ENCODE measurements at places on chromosomes 4 and X. TPM values are rescaled to one million over a fixed set of nuclear protein-coding genes. Genes with fewer than 3 reads are reported as not detected.

Gene FAM47A
- not detected for total RNA-seq

Gene SLC7A11
- 2.9 TPM for total RNA-seq

Gene GC
- 0.29 TPM for total RNA-seq

Gene PCSK1N
- total RNA-seq, result 11.1 TPM

Gene POLN
- 4.6 TPM for total RNA-seq

Gene SPP1
- total RNA-seq, result 1.4 TPM

Gene MAGEB2
- not detected for total RNA-seq

Gene ARHGAP4
- 47.8 TPM for total RNA-seq

Gene SGMS2
- total RNA-seq, result 43.2 TPM

Gene FMR1
- 56.9 TPM for total RNA-seq

Gene RBM46
- total RNA-seq, result not detected

Gene GBA3
- total RNA-seq, result 9.0 TPM

Gene CASP3
- 37.8 TPM for total RNA-seq

Gene RPL36A
- 167 TPM for total RNA-seq

Gene GPR34
- 11.9 TPM for total RNA-seq

Gene CNGA1
- 2.2 TPM for total RNA-seq

Gene DACH2
- 0.10 TPM for total RNA-seq

Gene LRCH2
- 1.9 TPM for total RNA-seq

Gene ERVMER34-1
- total RNA-seq, result 0.58 TPM
